ENCODE measurements at places on chromosomes 11 and 22.

DNA sequence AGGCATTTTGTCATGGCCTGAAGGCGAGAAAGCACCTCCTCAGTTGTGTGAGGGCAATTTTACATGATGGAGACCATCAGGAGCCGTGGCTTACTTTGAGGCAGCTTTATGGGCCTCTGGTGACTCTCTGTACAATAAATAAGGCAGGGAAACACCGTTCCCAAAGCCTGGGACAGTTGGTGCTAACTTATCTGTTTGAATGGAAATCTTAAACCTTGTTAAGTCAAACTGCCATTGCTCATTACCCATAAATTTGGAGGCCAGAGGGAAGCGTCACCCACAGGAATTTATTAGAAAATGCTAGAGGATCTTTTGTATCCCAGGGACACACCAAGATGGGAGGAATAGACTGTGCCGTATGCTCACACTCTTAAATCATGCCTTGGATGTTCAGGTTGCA lies 1156.9 kb downstream of the BRD1 start:
- no peak for DNase-seq

GRCh38 chr11:77474684-77475060 lies 778 bp upstream of the PAK1 start:
- DNase-seq, result no peak

- DNase-seq, result no peak
These were observed 70.9 kb downstream of the DBX1 start for GRCh38 chr11:20089367-20089766.

GRCh38 chr11:73640592-73640991 lies 5.8 kb upstream of the PLEKHB1 start:
- DNase-seq, result no peak

- DNase-seq, result no peak
These were observed 70.4 kb upstream of the RASSF10 start for GRCh38 chr11:12938590-12939247.

DNA sequence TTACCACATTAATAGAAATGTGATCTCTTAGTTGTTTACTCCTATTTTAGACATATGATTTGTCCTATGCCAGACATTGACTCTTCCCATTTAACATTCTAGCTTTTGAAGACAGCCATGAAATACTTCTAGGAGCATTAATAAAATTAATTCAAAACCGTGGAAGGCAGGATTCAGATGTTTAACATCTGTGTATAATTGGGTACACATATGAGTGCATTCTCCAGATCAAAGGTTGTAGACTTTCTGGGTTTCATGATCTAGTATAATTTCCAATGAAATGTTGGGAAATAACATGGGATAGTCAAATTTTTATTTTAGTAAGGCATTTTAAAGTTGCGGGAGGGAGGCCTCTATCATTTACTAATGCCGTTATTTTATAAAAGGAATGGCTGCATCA lies 35.2 kb upstream of the CCDC89 start:
- no peak for DNase-seq

All from stimulated activated CD8-positive, alpha-beta memory T cell treated with anti-CD3 and anti-CD28 coated beads, Interleukin-4, amount 100 ng/mL, for 4 hours (primary cell).